ENCODE measurements at places on chromosomes 11 and 22. TPM values are rescaled to one million over a fixed set of nuclear protein-coding genes. Genes with fewer than 3 reads are reported as not detected.

- no peak for DNase-seq
These were observed 714 bp downstream of the CD59 start for GRCh38 chr11:33735271-33736147.

GRCh38 chr22:26574001-26574723 is 15.8 kb downstream of the TPST2 start:
- DNase-seq: no peak

DNA sequence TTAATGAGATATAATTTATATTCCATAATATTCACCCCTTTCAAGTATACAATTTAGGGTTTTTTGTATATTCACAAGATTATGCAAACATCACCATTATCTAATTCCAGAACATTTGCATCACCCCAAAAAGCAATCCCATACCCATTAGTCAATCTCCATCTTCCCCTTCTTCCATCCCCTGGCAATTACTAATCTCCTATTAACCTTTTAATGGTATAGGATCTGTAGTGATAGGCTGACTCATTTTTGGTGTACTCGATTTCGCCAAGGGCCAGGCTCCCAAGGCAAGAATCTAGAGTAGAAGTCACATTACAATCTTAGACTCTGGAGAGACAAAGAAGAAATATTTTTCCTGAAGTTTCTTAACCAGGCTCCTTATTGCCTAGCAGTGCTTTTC is 113.4 kb downstream of the GAB2 start:
- no peak for DNase-seq

DNA sequence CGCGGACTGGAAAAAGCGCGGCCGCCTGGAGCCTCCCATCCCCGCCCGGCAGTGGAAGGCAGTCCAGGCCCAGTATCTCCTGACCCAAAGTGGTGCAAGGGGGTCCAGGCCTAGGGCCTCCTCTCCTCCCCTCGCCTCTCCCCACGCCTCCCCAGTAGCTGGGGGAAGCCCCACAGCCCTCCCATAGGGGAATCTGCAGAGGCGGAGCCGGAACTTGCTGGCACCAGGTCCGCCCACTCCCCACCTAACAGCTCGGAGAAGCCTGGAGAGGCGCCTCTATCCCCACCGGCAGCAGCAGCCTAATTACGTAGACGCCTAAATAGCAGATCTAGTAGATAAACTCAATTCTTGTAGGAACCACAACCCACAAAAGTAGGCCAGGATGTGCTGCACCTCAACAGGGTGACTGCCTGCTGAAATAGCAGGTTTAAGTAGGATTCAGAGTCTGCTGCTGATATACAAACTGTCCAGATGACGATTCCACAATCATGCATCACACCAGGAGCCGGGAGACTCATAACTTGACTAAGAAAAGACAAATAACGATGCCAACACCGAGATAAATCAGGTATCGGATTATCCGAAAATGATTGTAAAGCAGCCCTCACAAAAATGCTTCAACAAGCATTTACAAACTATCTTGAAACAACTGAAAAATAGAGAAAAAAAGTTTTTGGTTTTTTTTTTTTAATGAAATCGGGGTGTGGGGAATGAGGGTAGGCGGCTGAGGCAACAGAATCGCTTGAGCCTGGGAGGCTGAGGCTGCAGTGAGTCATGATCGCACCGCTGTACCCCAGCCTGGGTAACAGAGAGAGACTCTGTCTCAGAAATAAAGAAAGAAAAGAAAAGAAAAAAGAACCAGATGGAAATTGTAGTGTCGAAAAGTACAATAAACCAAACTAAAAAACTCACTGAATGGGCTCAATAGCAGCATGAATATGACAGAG is 11.4 kb upstream of the BRD1 start:
- DNase-seq: no peak

GRCh38 chr22:49551897-49552614 is 275.6 kb downstream of the BRD1 start:
- no peak for DNase-seq

GRCh38 chr22:17589810-17590375 is 26.6 kb downstream of the SLC25A18 start:
- DNase-seq: no peak

GRCh38 chr11:131693756-131694155 is 323.3 kb downstream of the NTM start:
- no peak for DNase-seq

DNA sequence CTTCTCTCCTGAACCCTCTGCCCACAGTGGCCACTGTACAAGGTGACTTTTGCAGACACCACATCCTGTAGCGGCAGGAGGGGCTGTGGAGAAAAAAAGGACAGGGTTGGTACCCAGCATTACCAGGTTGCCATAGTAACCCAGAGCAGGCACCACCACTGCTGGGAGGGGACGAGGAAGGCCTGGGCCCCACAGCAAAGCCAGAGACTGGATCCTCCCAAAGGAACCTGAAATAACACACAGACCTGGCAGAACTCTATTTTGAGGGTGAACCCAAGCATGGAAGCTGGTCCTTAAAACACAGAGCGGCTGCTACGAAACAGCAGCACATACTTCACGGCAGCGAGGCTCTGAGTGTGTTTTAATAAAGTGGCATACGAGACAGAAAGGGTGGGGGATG is 380.6 kb downstream of the CTTN start:
- no peak for DNase-seq

GRCh38 chr11:134138376-134138775 is 69.5 kb downstream of the JAM3 start:
- DNase-seq: no peak

DNA sequence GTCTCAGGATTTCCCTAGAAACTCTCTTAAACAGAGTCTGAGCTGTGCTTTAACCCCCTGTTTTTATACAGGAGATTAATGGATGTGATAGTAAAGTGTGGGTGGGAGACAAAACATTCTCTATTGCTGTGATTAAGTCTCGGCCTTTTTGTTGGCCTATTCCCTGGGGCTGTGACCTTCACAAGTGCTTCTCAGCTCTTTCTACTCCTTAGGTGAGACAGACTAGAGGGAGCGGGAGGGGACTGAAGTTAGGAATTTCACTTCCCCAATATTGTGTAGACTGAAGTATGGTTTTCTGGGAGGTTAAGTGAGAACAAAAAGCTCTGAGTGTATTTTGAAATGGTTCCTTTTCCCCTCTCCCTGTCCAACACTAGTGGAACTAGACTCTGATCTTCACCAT is 29.8 kb upstream of the OR8B8 start:
- no peak for DNase-seq

- no peak for DNase-seq
These were observed 9.4 kb upstream of the PIM3 start for GRCh38 chr22:49951000-49951677.

GRCh38 chr11:133508468-133508867 is 23.8 kb downstream of the OPCML start:
- no peak for DNase-seq

- no peak for DNase-seq
These were observed 1401.0 kb downstream of the BRD1 start for GRCh38 chr22:48426466-48427380.

GRCh38 chr22:39738746-39739145 is 154.8 kb downstream of the ENTHD1 start:
- no peak for DNase-seq

Gene HTR3B
- not detected for total RNA-seq

Gene PGM2L1
- total RNA-seq: 33.1 TPM

Gene MUC5AC
- total RNA-seq: 0.03 TPM

Gene SMC1B
- total RNA-seq: 0.10 TPM

Gene C11orf97
- total RNA-seq: not detected

Gene FGF4
- not detected for total RNA-seq
